Activated CD4-positive, alpha-beta T cell treated with anti-CD3 and anti-CD28 coated beads, Interleukin-2, amount 50 U/mL, for 16 hours (primary cell): ENCODE measurements at places on chromosomes 16 and 17.

- DNase-seq = no peak
Measured at GRCh38 chr17:28878158-28878910, 19.2 kb downstream of the FLOT2 start.

DNA sequence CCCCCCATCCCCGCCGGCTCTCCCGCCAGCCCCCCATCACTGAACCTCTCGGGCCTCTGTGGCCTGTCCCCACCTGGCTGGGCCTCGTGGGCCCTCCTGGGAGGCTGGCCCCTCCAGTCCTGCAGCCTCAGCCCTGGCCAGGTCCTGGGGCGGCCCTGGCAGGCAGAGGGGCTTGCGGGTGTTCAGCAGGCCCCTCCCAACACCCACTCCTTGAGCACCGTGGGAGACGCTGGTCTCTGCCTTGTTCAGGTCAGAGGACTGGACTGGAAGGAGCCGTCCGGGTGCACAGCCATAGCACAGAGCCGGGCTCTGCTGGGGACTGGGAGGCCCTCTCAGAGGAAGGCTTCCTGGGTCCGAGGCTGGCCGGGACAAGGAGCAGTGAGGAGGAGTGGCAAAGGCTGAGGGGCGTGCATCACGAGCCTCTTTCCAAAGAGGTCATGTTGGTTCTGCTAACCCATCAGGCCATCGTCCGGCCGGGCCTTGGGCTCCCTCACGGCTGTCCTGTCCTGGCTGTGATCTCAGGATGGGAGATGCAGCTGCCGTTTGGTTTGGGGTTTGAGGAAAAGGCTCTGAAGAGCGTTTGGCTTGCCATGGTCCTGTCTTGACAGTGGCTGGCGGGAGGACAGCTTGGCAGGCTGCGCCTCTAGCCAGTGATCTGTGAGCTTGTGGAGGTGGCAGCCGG, 6.3 kb upstream of the PABPN1L start:
- no peak for DNase-seq

- no peak for DNase-seq
Measured at GRCh38 chr17:69430488-69430887, 16.0 kb downstream of the MAP2K6 start.

- peak; percentile 58 for DNase-seq
Measured at GRCh38 chr17:46191322-46192188, 1.7 kb downstream of the KANSL1 start.

- no peak for DNase-seq
Measured at GRCh38 chr16:4486126-4486893, 10.1 kb downstream of the HMOX2 start.

GRCh38 chr17:74825952-74826719, 33.5 kb downstream of the GRIN2C start:
- no peak for DNase-seq

DNA sequence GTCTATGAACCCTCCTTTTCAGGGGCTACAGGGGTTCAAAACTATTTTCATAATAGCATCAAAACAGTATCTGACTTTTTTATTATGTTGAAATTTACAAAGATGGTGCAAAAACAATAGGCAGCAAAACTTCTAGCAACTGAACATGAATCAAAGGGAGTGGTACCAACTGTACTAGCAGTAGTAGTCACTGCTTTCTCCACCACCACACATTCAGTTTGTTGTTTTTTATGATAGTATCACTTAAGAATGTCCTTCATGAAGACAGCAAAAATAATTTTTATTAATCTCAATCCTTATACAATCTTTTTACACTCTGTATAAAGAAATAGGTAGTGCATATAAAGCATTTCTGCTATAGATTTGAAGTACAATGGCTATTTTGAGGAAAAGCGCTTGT, 47.6 kb downstream of the MED13 start:
- DNase-seq = no peak

DNA sequence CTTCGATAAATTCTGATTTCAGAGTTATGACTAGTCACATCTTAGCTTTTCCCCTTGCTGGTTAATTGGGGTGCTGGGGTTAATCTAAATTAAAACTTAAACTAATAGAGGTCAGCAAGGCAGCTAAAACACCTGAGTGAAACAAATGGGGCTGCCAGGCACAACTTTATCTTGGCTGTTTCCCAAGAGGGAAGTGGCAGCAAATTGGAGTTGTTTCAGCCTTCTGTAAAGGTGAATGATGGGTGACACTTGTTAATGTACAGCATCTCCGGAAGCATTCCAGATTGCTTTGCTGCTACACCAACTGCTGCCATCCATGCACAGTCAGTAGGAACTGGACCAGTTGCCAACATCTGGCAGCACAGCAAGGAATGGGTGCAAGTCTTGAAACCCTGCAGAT, 43.9 kb downstream of the AATF start:
- no peak for DNase-seq

- no peak for DNase-seq
Measured at GRCh38 chr17:67212231-67212630, 32.8 kb downstream of the HELZ start.

DNA sequence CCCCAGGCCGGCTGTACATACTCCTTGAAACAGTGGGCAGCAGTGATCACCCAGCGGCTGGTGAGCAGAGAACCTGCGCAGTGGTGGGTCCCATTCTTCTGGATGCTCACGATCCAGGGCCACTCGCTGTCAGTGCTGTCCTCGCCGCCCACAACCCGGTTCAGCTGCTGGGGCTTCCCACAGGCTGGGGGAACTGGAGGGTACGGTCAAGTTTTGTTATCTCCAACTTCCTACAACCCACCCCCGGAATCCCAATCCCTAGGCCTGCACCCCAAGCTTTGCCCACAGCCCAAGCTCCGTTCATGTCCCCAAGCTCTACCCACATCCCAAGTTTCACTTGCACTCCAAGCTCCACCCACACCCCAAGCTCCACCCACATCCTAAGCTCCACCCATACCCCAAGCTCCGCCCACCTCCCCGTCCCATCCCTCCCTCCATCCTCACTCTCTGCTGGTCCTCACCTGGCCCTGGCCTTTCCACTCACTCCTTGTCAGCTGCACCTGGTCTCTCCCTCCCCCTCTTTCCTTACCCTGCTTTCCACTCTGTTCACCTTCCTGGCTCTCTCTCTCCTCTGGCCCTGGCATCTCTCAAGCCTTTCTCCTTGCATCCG, 1.8 kb downstream of the PRSS22 start:
- DNase-seq = no peak

DNA sequence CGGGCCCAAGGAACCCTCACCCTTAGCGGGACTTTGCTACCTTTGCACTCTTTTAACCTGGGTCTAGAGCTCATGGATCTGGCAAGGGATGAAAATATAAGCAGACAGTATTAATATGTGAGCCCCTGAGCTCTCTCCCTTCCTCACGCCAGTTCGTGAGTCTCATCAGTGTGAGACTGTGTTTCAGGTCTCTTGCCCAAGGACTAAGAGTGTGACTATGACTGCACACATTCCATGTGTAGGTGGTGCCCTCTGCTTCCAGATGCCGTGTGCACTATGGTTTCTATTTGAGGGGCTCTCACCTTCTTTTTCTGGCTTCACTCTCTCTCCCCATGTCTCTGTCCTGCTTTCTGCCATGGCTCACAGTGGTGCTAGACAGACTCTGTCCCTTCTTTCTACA, 40.5 kb downstream of the DHRS7B start:
- no peak for DNase-seq

GRCh38 chr17:29616300-29617048, 6.2 kb downstream of the CORO6 start:
- no peak for DNase-seq

DNA sequence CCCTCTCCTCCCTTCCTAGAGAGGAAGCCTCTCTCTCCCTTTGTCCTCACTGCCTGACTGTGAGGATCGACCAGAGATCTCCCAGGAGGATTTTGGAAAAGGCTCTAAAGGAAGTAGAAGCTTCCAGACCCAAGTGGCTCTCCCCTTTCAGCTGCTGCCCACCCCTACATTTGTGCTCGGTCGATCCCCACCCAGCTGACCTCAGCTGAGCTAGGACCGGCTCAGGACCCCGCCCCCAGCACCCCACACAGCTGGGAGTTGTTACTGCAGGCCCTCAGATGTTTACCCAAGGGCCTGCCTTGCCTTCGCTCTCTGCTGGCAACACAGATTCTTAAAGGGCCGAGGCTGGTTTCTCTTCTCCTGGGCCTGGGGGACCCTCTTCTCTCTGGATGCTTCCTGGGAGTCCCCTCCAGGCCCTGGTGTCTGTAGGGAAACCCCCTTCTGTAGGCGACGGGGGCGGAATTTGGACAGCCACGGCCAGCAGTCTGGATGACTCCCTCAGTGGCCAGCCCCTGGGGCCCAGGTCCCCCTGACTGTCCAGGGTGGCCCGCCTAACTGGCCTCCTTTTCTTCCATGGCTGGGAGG, 26.9 kb upstream of the TIMP2 start:
- DNase-seq = no peak

DNA sequence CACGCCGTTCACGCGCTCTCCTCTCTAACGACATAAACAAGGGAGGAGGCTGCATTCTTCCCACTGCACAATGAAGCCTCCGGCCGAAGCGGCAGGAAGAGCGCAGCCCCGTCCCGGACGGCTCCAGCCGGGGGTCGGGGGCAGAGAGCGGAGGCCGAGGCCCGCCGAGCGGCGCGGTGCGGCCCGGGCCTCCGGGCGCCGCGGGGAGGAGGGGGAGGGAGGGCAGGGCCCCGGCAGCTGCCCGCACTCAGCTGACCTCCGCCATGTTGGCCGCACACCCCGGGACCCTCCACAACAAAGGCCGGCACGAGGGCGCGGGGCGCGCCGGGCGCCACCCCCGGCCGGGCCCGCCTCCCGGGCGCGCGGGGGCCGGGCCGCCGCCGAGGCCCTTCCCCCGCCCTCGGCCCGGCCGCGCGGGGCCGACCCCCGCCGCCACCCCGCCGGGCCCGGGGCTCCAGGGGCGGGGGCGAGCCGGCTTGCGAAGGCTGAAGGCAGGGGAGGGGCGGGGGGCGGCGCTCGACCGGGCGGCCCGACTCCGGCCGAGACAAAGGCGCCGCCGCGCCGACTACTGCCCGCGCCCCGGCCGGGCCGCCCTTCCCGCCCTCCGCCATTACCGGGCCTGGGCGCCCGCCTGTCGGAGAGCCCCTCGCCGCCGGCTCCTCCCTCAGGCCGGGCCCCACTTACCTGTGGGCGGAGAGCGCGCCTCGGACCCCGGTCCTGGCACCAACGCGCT, 527 bp downstream of the SIAH1 start:
- DNase-seq = peak; percentile 25

GRCh38 chr17:63946440-63947363, 14.6 kb upstream of the CD79B start:
- DNase-seq = peak; percentile 69

GRCh38 chr17:17514361-17514992, 18.3 kb upstream of the RASD1 start:
- no peak for DNase-seq

GRCh38 chr17:82927311-82927660, 87.5 kb upstream of the ZNF750 start:
- no peak for DNase-seq

DNA sequence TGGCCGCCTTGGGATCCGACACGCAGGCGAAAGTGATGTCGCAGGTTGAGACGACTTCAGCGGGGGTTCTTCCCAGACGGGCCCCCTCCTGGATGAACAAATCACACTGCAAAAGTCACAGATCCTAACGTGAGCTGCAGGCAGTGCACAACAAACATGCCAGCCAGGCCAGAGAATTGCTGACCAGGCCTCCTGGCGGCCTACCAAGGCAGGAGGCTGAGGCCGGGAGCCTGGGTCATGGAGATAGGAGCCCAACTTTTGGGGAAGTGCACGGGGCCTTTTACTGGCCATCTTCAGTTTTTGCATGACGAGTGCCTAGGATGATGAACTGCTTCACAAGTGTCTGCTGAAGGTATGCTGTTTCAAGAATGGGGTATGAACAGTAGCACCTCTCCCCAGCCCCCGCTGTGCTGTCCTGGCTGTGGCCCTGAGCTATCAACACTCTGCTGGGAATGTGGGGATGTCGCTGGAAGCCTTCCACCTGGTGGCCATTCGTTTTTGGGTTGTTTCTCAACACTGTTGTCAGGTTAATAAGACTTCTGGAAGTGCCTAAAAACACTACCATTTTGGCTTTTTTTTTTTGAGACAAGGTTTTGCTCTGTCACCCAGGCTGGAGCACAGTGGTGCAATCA, 12.2 kb upstream of the ROGDI start:
- DNase-seq = no peak

DNA sequence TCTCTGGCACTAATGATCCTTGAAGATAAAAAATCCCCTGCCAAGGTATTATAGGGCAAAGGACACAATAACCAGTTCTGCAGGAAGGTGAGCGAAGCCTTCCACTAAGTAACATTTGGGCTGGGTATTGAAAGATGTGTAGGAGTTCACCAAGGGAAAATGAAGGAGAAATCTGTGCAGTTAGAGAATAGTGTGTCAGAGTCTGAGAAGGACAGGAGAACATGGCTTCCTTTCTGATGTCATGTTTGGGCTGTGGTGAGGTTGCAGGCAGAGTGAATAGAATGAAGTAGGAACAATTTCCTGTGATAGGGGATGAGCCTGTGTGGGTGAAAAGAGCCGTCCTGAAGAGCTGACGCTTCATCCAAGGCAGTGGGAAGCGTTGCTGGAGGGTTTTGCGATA, 24.1 kb upstream of the CIITA start:
- no peak for DNase-seq

- peak; percentile 60 for DNase-seq
Measured at GRCh38 chr17:79391376-79392233, 219.2 kb downstream of the RBFOX3 start.

DNA sequence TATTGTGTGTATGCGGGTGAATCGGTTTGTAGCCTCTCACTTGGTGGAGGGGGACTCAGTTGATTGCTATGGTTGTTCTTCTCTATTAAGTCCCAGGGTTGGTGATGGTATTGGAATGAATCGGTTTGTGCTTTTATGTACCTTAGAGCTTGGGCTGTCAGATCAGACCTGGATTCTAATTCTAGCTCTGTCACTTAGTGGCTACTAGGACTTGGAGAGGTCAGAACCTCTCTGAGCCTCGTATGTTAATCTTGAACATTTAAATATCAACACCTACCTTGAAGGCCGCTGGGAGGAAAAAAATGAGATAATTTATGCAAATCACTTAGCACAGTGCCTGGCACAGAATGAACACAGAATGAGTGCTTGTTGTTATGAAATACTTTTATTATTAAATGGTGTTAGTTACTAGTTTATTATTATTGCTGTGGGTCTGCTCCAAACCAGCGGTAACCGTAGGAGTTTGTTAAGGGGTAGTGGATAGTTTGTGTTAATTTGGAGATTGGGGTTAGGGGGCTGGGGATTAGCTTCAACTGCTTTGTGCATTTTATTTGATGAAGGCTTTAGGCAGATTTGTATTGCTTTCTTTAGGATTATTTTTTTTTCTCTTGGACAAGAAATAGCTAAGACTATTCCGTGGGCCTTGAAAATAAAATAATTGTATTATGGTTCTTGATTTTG, 3.5 kb downstream of the KDM6B start:
- DNase-seq = peak; percentile 32

- DNase-seq = no peak
Measured at GRCh38 chr17:64149196-64149595, 19.3 kb upstream of the ERN1 start.

DNA sequence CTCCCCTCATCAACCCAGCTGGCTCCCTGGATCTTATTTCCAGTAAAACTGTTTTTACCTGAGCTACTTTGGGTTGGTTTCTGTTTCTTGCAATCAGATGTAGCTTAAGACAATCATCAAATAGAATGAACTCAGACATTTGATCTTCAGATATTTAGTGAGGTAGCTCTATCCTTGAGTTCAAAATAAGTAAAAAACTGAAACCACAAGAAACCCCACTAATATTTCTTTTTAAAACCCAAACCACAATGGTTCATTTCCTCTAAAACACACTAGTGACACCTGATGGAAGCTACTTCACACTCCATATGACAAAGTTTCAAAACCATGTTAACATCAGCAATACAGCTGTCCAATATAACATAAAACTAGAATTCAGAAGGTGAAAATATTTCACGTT, 37.8 kb downstream of the CACNG1 start:
- peak; percentile 14 for DNase-seq

- no peak for DNase-seq
Measured at GRCh38 chr16:58960484-58960883, 226.4 kb upstream of the GOT2 start.
